GM18507 (cell line): ENCODE measurements at places on chromosomes 1 and 21.

GRCh38 chr1:245036102-245036501, 118.7 kb upstream of the KIF26B start:
- no peak for DNase-seq

- no peak for DNase-seq
Observed at GRCh38 chr1:198829944-198830343, 191.1 kb downstream of the PTPRC start.

DNA sequence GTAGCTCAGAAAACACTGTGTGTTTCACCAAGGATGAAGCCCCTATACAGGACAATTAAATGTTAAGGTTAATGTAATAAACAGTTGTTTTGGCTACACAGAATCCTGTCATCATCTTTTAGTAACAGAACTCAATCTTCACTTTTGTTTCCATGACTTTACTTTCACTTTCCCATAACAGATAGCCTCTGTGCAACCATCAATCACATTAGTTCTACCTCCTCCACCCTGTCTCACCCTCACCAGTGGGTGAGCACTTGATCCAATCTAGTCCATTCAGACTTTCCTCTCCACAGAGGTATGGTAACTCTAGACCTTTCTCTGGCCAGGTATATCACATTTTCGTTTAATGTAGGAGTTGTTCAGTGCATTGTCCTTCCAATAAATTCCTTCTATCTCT, 1018.5 kb downstream of the ADGRL2 start:
- DNase-seq: no peak

DNA sequence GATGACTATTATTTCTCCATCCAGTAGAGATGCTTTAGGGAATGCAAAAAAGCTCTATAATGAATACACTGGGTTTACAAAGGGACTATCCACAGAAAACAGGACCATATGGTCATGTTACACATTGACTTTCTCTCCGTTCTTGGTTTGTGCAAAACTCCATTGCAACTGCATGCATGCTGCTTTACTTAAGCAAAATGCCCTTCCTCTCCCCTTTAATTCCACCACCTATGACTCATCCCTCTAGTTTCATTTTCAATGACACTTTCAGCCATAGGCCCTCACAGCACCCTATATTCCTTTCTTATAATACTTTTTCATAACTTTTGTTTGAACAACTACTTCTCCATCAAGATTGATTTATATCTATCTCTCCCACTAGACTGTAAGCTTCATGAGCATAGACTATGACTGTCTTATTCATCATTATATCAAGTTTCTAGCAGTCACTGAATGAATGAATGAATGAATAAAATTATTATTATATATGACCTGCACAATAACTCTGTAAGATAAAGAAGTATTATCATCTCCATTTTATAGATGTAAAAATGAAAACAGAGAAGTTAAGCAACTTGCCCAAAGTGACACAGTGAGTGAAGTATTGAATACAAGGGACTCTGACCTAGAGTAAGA, 248.9 kb downstream of the PLPP3 start:
- peak; percentile 4 for DNase-seq

DNA sequence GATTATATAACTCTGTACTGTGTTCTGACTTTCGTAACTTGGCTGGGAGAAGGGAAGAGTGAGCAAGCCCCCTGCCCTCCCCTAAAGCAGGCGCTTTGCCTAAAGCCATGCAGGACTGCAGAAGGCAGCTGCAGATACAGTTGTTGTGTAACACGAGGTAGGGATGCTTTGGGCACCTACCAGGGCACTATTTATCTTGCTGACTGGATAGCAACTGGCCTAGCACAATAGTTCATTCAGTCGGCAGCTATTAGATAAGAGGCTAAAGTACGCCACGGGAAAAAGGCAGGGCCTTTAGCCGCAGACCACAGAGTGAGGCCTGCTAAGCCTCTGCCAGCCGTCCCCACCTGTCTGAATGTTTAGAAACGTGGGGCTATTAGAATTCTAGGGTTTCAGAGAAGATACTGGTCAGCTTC, 80.9 kb downstream of the TTC3 start:
- no peak for DNase-seq

DNA sequence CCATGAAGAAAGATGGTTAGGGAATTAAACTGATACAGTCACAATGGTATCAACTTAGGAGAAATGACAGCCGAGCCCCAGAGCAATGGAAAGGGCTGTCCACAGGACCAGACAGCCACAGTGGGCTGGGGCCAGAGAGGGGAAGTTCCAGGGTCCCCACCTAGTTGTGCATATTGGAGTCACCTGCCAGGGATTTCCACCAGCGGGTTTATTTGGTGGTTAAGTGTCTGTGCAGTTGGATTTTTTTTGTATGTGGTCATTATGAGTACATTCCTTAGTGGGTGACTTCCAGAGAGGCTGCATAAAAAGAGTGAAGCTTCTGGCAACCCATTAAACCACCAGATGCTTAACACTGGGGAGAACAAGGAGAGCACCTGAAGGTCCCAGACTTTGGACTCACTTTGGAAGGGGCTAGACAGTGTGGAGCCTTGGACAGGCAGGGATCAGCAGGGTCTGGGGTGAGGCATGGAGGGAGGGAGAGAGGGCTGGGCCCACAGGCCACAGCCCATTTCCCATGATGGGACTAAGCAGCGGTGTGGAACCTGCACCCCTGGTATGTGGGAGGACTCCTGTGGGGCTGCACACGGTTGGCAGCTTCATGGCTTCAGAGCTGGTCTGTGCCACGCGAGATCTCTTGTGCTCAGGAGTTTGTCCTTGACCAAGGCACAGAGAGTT, 7.8 kb upstream of the PTTG1IP start:
- no peak for DNase-seq

- DNase-seq: no peak
Observed at GRCh38 chr1:26477446-26478152, 5.4 kb downstream of the HMGN2 start.

GRCh38 chr1:162984699-162985098, 84.5 kb upstream of the RGS4 start:
- DNase-seq: no peak

GRCh38 chr1:56377431-56377830, 201.9 kb downstream of the PLPP3 start:
- no peak for DNase-seq

DNA sequence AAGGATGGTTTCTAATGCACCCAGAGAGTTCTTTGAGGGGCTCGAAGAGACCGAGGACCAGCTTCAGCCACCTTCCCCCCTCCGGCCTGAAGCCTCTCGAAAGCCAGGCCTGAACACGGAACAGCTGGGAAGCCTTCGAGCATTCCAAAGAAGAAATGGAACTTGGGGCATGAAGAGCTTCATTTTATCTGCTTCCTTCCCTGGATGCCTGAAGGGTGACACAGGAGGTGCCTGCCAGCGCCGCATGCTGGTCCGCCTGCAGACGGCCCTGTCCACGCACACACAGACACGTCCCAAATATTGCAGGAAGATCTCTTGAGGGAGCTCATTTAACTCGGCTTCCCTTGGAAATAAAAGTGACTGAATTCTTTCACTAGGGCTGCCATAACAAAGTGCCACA, 73.7 kb downstream of the TOMM20 start:
- DNase-seq: no peak

DNA sequence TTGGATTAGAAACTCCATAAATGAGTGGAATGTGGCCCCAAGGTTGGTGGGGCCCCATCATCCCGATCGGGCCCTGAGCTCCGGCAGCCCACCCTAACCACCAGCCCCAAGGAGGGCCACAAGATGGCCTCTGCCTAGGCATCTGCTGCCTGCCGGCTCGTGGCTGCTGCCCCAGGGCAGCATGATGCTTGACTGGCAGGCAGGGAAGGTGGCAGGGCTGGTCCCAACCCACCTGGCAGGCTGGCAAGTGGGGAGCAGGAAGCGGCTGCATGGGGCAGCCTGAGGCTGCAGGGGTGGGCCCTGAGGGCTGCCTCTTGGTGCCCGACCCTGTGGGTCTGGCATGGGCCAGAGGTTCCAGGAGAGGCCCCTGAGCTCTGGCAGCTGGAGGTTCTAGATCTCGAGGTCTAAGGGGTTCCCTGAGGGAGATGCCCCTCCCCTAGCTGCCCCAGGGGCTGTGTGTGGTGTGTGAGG, 760 bp upstream of the GJC2 start:
- DNase-seq: no peak

DNA sequence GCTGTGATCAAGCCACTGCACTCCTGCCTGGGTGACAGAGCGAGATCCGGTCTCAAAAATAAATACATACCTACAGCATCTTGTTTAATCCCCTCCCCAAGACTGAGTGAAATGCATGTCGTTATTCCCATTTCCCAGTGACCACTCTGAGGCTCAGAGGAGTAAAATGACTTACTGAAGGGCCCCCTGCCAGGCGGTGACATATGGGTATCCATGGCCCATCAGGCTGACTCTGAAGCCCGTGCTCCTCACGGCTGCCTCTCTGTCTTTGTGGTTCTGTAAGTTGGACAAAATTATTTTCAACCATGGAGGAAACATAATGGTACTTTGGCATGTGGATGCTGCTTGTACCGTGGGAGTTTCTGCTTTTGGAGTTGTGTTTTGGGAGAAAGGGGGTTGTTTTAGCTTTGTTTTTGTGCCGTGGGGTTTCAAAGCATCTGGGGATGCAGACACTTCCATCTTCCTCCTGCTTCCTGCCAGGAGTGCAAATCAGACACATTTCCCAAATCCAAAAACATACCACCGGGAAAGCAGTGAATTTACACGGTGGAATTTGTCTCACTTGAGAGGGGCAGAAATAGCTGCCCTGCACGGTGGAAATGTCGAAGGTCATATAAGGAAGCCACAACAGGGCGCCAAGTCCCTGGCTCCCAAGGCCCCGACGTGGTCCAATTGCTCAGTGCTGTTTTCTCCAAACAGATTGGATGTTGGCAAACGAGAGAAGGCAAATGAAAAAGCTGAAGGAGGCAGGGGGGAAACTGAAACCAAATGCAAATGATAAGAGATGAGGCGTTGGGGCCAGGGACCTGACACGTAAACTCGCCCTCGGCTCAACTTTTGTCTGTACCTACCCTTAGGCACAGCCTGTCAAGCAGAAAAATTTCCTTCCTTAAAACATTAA, 17.1 kb upstream of the PINK1 start:
- no peak for DNase-seq

GRCh38 chr1:155169541-155169940, 3.6 kb downstream of the KRTCAP2 start:
- DNase-seq: no peak

- no peak for DNase-seq
Observed at GRCh38 chr1:205701891-205702290, 21.6 kb upstream of the SLC45A3 start.

DNA sequence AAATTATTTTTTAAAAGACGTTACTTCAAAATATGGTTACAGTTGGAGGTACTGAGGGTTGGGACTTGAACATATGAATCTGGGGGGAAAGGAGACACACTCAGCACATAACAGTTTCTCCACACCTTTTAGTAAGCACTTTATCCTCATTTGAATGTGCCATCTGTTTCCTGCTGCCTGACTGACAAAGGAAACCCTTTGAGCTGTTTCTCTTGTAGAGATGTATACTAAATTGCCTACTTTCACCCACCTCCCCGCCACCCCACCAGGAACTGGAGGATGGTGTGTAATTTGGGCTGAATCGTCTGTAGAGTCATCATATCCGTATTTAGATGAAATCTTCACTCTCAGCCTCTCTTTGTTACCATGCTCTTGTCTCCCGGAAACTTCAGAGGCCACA, 108.1 kb downstream of the KAZN start:
- DNase-seq: no peak

GRCh38 chr1:243645281-243645680, 204.8 kb downstream of the AKT3 start:
- DNase-seq: no peak

GRCh38 chr1:18429654-18430053, 51.1 kb upstream of the KLHDC7A start:
- DNase-seq: no peak

DNA sequence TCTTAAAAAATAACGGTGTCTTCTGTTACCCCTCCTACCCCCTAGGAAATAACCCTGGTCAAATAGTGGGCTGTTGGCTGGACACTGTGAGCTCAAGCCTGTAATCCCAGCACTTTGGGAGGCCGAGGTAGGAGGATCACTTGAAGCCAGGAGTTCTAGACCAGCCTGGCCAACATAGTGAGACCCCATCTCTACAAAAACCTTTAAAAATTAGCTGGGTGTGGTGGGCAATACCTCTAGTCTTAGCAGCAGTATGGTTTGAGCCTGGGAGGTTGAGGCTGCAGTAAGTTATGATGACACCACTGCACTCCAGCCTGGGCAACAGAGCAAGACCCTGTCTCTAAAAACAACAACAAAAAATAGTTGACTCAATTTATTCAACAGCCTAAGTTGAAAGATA, 453.7 kb downstream of the SIPA1L2 start:
- DNase-seq: no peak

DNA sequence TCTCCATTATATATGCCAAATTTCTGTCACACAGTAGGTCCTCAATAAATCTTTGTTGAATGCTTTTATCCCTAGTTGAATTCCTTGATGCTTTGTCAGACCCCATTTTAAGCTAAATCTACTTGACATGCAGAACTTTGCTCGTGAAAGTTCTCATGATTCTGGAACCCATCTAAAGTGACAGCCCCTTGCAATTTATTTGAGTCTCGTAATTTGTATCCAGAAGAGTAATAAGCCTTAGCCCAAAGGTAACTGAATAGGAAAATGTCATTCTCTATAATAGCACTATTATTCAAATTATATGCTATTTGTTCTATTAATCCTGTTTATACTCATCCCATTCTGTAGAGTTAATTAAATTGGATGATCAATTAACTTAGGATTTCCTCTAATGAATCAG, 466.6 kb upstream of the OLFM3 start:
- DNase-seq: no peak

DNA sequence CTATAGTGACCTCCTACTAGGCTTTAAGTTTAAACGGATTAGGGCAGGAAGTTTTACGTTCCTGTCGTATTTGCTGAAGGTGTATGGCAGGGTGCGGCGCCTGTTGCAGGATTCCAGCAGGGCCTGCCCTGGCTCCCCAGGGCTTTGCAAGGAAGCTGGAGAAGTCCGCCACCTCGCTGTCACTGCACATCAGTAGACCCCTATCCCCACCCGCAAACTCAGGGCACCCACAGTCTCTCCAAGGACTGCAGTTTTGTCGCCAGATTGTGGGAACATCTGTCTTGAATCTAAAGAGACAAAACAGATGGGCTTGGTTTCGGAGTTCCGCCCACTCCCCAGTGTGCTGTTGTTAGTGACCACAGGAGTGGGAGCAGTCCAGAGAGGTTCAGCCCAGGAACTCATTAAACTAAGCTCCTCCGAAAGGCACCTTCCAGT, 110.8 kb downstream of the CDC7 start:
- no peak for DNase-seq

- DNase-seq: no peak
Observed at GRCh38 chr1:160117709-160118183, 2.2 kb downstream of the ATP1A2 start.

DNA sequence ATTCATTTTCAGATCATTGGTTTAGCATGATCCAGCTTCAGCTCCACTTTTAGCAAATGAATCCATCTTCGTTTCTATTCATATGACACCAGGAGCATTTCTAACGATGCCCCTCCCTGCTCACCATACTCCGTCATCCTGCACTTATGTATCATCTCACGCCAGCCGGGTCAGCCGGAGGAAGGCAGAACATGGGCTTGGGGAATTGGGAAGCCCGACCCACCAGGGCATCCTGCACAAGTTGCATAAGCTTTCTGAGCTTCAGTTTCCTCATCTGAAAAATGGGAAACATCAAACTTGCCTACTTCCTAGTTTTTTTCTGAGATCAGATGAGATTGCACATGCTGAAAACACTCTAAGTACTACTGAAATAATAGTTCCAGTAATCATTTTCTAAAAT, 194.7 kb downstream of the AK5 start:
- DNase-seq: no peak
